ENCODE measurements at places on chromosomes 2 and 18.

DNA sequence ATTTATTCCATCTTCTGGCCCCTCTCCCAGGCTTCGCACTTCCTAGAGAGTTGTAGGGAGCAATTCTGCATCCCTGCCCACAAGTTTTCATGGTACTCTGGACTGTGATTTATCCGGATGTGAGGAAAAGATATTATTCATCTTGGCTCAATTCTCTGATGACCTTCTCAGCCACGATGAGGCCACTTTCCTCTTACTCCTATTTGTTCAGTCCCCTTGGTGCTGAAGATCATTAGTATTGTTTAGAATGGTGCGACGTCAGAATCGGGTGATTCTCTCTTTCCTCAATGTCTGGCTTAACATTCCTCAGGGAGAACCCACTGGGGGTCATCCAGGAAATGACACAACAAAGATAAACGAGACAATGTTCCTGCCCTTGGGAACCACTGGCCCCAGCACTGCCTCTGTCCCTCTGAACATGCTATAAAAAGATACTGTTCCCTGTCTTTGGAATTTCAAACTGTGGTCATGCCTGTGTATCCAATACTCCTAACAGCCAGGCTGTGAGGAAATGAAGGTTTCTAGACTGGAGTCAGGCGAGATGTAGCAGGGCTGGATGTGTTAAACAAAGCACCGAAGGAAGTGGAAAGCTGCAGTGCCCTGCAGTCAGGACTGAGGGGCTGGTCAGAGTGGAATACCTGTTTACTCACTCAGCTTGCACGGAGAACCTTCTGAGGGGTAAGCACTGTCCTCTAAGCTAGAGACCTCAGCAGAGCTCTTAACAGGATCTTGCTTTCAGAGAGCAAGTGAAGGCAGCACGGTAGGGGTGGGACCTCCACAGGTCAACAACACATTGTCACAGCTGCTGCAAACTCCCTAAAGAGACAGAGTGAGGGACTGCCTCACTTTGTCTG, 12.9 kb upstream of the GLI2 start:
- no peak for DNase-seq

- no peak for DNase-seq
Measured at GRCh38 chr18:55863876-55864275, 275.9 kb upstream of the TCF4 start.

- no peak for DNase-seq
Measured at GRCh38 chr2:109065391-109065734, 63.6 kb upstream of the SH3RF3 start.

DNA sequence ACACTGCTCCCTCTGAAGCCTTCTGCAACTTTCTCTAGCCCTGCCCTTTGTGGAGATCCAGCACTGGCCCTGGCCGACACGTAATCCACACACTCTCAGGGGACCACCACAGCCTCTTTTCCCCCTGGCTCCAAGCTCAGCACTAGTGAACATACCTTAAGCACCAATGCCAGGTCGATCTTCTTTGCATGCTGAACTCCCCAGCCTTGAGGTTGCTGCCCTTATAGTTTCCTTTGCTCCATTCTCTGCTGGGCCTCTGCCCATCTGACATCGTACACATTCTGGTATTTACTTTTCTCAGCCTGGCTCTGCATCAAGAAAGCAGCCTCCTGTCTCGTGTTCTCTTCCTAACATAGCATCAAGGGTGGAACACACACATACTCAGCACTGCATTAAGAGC, 361.5 kb downstream of the LPIN1 start:
- no peak for DNase-seq

DNA sequence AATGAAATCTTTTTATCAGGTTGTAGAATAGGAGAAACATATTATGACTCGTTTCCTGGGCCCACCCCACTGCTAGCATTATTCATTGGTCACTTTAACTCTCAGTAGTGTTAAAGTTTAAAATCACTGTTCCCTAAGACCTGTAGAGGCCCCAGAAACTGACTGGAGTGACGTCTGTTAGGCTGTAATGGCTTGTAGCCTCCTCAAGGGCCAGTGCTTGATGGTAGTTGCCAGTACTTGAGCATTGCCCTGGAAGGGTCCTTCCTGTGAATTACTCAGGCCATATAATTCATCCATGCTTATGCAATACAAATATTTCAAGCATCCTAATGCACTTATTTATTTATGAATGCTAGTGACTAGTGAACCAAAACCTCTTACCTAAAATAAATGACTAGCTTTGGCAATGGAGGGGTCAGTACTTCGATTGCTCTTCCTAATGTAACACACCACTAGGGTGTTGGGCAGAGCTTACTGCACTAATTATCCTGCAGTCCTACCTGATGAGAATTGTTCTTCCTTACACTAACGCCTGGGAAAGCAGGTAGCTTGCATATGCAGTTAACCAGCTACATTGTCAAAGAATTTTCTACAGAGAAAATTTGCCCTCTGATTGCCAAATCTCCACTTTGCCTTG, 31.2 kb downstream of the ARHGAP25 start:
- DNase-seq: no peak

- no peak for DNase-seq
Measured at GRCh38 chr2:126891681-126892500, 6.8 kb upstream of the TEX51 start.

GRCh38 chr2:7904319-7904718, 777.5 kb upstream of the ID2 start:
- DNase-seq: no peak

- no peak for DNase-seq
Measured at GRCh38 chr2:29182920-29183319, 67.7 kb downstream of the CLIP4 start.

GRCh38 chr2:120546048-120546864, 189.4 kb upstream of the GLI2 start:
- no peak for DNase-seq

DNA sequence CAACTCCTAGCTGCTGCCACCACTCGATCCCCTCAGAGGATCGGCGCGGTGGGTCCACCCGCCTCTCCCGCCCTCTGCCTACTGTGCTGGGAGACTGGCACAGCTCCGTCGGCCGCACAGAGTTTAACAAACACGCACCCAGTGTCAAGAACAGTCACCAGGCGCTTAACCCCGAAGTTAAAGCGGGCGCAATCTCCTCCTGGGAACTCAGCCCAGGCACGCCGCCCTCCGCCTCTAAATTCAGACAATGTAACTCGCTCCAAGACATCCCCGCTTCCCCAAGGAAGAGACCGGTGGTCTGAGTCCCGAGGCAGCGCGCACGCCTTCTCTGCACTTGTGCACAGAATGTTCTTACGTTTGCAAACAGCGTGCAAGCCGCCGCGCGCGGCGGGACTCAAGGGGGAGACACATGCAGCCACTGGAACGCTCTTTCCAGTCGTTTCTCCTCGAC, 533 bp downstream of the CXCR4 start:
- peak; percentile 49 for DNase-seq

- no peak for DNase-seq
Measured at GRCh38 chr18:38957736-38958135, 1392.1 kb upstream of the CELF4 start.

GRCh38 chr2:238696786-238697185, 151.1 kb upstream of the TWIST2 start:
- DNase-seq: no peak

DNA sequence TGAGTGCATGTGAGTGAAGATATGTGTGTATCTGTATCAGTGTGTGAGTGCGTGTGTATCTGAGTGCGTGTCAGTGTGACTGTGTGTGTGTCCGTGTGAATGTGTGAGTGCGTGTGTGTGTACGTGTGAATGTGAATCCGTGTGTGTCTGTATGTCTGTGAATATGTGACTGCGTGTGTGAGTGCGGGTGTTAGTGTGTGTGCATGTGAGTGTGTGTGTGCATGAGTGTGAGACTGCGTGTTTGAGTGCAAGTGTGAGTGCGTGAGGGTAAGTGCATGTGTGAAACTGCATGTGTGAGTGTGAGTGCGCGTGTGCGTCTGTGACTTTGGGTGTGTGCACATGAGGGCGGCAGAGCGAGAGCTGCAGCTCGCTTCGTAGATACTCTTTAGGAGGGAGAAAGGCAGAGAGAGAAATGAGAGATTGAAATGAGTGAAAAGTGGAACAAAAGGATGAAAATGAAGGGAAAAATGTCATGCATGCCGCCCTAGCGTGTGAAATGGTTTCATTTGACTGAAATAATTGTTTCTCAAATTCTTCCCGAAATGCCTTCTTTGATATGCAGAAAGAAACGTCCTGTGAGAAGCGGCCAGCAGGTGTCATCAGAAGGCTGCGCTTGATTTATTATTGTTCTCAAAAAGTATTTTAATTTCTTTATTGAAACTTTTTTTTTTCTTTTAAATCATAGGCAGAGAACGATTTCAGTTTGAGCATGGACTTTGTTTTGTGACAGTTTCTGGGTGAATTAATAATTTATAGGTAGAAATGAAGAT, 25.6 kb downstream of the ZNF407 start:
- no peak for DNase-seq

DNA sequence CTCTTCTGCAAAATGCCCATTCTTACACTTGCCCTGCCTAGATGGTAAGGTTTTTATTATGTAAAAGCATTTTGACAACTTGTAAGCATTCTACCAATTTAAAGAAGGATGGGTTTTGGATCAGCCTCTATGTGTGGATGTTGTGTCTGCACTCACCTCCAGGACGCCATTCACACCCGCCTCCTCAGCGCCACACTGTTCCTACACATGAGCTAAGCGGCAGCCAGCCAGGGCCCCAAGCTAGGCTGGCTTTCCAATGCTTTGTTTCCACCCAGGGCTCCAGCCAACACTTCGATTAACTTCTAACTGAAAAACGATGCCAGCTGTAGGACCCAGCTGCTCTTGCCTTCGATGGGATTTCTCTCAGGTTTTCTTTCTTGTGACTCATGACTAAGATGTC, 73.3 kb upstream of the FZD7 start:
- no peak for DNase-seq

DNA sequence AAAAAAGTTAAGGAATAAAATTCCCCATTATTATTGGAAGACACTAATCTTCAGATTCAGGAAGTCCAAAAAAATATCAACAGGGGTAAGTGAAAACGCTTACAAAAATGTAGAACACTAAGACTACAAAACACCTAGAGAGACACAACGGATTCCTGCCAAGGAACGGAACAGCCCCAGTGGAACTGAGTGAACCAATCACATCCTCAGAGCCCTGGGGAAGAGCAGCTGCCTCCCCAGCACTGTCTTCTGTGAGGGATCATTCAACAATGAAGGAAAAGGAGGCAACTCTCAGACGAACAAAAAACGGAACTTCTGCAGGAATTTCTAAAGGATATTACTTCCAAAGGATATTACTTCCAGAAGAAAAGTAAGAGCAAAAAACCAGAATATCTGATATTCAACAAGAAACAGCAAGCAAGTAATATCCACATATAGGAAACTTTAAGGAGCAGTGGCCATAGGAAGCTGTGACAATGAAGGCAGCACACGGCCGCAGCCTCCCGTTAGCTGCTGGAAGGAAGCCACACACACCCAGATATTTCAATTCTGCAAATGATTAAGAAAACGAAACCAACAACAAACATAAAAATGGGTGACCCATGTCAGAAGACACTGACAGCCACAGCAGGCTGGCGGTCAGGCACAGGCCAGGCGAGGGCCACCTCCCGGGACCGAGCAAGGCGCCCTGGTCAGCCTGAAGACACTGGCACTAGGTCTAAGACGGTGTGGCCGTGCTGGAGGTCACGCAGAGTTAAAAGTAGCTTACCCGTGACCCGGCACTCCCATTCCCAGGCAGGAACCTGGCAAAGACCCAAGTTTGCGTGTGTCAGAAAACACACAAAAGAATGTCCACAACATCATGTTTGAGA, 81.8 kb downstream of the HDAC4 start:
- no peak for DNase-seq

- DNase-seq: no peak
Measured at GRCh38 chr2:241256168-241256545, 59.3 kb downstream of the HDLBP start.

GRCh38 chr2:80016171-80016570, 288.4 kb downstream of the LRRTM1 start:
- no peak for DNase-seq

- DNase-seq: no peak
Measured at GRCh38 chr2:143719406-143719805, 590.2 kb downstream of the ARHGAP15 start.

GRCh38 chr2:215826838-215827441, 186.4 kb downstream of the MREG start:
- DNase-seq: no peak

- no peak for DNase-seq
Measured at GRCh38 chr2:128978212-128978611, 659.5 kb upstream of the HS6ST1 start.

DNA sequence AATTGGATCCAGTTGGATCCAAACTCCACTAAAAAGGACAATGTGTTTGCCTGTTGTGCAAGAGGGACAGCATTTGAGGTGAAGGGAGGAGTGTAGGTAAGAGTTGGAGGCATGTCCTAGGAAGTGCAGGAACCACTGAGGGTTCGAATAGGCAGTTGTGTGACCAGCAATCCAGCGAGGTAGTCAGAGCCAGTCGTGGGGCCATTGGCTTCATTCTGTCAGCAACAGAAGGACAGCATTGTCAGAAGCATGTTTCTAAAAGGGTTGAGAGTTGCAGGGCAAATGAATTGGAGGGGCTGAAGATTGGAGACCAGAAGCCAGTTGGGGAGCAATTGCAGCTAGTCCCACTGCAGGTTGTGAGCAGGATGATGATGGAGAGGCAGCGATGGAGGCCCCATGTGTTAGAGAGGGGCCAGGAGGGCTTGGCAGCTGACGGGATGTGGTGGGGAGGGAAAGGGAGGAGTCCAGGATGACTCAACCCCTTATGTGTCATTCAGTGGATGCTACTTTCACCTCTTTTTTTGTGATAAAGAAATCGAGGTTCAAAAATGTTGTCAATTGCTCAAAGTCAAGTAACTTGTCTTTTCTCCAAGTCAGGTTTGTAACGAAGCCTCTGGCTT, 96.7 kb upstream of the SIX3 start:
- DNase-seq: no peak

DNA sequence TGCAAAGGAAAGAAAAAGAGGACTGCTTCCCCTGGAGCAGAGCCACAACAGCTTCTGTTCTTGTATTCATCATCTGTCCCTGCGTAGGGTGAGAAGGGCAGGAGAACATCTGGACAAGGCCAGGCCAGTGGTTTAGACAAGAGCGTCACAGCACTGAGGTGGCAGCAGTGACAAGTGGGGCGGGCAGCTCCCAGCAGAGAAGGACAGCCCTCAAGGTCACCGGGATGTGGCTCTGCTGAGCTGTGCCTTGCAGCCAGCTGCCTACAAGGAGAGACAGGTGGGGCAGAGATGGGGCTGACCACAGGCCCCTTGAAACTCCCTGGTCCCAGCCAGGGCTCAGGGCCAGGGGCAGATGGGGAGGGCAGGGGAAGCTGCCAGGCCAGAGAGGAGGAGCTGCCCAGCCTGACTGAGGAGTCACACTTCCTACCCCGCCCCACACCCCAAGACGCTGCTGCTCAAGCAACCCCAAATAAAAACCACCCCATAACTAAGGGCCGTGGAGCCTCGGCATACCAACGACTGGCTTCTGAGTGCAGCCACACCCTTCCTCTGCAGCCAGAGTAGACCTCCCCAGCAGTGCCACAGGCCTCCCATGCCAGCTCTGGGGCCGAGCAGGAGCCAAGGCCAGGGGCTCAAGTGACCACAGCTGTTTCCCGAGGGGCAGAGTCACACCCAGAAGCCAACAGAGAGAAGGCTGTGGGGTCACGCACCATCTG, 5.4 kb downstream of the RAB11FIP5 start:
- DNase-seq: no peak

GRCh38 chr18:78612801-78613200, 366.8 kb upstream of the SALL3 start:
- no peak for DNase-seq

- no peak for DNase-seq
Measured at GRCh38 chr18:77346208-77346810, 96.7 kb downstream of the GALR1 start.

Measured in stimulated activated CD4-positive, alpha-beta T cell treated with anti-CD3 and anti-CD28 coated beads, Interleukin-15, amount 100 ng/mL, for 1 hour (primary cell).